T-cell (primary cell): ENCODE measurements at places on chromosomes 4 and X.
A peak's percentile ranks its signal among the peaks of the same experiment; 100 is the strongest.

DNA sequence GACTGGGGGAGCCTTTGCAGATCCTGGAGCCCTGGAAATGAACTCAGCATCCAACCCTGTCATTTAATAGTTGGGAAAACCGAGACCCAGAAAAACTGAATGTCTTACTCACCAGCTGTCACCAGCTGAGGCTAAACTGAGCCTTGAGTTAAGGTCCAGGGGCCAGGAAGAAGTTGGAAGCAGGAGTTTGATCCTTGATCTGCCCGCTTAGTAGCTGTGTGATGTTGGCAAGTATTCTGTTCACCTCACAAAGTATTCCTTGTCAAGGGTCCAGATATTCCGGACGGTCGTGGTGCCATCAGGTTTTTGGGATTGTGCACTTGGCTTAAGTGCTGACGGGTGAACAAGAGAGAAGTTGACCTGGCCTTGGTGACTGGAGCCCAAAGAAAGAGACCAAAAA is 30.7 kb upstream of the PROM1 start:
- no peak for DNase-seq

- DNase-seq, result peak; percentile 24
These were observed 580 bp downstream of the NAF1 start for GRCh38 chr4:163166041-163166579.

DNA sequence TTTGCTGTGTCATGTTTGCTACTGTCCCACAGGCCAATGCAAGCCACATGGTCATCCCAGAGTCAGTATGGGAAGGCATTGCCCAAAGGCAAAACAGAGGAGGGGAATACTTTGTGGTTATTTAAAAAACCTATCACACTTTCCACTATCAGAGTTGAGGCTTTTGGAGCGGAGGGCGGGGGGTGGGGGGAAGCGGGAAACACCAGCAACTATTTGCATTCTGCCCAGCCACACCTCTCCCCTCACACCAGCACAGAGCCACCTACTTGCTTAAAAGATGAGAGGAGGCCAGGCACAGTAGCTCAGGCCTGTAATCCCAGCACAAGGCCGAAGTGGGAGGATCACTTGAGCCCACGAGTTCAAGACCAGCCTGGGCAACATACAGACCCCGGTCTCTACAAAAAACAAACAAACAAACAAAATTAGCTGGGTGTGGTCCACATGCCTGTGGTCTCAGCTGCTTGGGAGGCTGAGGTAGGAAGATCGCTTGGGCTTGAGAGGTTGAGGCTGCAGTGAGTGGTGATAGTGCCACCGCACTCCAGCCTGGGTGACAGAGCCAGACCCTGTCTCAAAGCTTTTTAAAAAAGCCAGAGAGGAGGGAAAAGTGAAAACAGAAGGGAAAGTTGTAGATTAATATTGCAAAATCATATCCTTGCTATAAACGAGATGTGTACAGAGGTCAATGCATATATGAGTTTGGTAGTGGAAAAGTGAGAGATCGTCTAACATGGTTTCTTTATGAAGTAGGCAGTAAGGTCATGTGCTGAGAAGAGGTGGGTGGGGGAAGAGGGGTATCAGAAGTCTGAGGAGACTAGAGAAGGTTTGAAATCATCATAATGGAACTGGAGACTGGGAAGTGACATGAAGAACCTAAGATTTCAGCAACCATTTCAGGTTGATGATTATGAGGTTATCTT is 1.9 kb upstream of the CHST7 start:
- DNase-seq, result no peak

DNA sequence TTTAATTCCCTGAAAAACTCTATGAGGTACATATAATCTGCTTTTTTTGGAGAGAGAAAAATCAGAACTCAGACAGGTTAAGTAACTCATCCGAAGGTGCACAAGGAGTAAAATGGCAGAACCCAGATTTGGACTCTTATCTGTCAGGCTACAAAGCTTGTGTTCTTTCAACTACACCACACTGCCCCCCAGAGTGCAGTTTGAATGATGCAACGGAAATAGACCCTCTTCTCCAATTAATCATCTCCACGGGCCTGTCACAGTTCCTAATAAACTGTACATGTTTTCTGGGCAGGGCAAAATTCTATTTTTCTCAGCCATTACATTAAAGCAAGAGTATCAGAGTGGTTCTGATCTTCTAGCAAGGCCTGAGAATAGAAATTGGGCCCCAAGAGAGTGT is 35.3 kb upstream of the DCX start:
- no peak for DNase-seq

GRCh38 chrX:130789793-130790192 is 113.2 kb downstream of the ENOX2 start:
- DNase-seq, result no peak

GRCh38 chr4:17189401-17189720 is 290.9 kb upstream of the LDB2 start:
- no peak for DNase-seq

- no peak for DNase-seq
These were observed 58.9 kb downstream of the PLAC1 start for GRCh38 chrX:134599184-134599914.

DNA sequence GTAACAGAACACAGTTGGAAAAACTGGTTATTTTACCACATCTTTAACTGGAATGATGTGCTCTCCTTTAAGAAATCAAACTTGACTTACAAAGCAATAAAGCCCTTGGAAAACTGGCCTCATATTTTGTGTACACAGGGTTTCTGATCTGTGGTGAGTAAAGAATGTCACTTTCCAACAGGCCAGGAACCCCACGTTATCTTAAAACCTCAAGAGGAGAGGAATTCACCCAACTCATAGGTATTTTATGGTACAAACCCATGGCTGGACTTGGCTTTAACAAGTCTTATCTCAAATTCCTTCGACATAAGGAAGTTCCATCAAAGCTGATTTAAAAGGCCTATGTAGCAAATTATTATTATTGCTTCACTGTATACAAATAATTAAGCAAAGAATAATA is 1735.1 kb downstream of the PCDH7 start:
- no peak for DNase-seq

DNA sequence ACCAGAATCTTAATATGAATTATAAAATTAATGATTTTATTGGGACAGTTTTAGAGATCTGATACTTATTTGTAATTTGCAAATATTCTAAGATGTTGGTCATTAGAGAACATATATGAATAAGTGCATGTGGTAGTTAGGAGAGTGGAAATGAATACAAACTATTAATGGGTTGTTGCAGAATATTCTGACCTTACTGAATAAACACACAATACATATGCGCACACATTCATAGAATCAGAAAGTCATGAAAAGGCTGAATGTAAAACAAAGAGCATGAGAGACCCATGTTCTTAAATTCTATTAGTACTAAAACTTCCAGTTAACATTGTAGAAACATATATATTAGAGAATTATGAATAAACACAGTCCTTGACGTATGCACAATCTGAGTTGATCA is 301.7 kb upstream of the TRAM1L1 start:
- DNase-seq, result no peak

GRCh38 chr4:183249854-183250253 is 70.2 kb downstream of the CLDN22 start:
- DNase-seq, result no peak

DNA sequence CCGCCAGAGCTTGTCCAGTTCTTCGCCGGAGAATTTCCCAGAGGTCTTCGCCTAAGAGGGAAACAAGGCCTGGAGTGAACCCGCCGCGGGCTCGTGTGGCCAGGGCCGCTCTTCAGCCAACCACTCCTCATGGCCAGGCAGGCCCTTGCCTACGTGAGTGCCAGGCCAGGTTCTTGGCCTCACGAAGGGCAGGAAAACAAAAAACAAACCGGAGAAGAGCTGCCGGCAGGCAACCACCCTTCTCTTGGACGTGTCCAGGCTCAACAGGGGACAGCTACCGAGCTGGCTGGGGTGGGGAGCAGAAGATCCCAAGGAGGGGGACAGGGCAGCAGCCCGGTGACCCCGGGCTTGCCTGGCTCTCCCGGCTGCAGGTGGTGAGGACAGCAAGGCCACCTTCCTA is 13.3 kb downstream of the LRPAP1 start:
- DNase-seq, result no peak

- no peak for DNase-seq
These were observed 448 bp downstream of the TLL1 start for GRCh38 chr4:165873298-165874071.

GRCh38 chr4:68691186-68691585 is 20.7 kb upstream of the UGT2B15 start:
- no peak for DNase-seq

- peak; percentile 21 for DNase-seq
These were observed 27.1 kb upstream of the SLC9B1 start for GRCh38 chr4:103046416-103047290.

DNA sequence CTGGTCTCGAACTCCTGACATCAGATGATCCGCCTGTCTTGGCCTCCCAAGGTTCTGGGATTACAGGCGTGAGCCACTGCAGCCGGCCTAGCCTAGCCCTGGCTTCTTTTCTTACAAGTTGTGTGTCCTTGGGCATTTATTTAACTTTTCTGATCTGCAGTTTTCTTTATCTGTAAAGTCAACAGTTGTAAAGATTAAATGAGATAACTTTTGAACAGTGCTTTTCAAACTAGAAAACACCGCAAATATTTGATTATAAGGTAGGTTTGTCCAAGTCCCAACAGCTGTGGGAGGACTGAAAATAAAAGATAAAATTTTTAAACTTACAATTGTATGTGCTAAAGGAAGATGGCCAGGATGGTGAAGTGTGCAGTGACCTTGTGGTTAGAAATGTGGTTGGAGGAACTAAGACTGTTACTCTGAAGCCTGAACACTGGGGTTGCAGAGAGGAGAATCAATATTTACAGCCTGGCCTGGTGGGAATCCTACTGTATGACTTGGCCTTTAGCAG is 44.8 kb downstream of the GSX2 start:
- DNase-seq, result no peak

DNA sequence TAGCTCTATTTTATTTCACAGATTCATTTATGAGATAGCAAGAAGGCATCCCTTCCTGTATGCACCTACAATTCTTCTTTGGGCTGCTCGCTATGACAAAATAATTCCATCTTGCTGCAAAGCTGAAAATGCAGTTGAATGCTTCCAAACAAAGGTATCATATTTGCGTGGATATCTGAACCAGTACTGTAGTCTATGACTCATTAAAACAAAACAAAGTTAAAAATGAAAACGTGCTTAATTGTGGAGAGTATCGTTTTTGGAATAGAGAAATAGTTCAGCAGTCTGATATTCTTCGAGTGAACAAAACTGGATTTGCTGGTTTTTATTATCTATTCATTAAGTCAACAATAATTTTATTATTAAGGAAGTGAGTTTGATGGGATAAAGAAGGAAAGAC is 6.3 kb downstream of the AFP start:
- no peak for DNase-seq

DNA sequence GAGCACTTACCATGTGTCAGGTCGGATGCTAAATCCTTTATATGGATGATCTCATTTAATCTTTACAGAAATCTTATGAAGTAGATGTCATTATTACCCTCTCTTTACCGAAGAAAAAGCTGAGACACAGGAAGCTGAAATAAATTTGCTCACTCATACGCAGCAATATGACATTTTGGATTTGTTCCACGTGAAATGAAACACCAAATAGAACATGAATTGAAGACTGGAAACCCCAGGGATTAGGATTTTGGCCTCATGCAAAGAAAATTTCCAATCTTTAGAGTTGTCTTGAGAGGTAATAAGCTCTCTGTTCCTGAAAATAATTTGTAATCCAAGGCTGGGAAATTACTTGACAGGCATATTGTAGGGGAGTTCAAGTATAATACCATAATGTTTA is 354.4 kb upstream of the CLNK start:
- DNase-seq, result no peak

DNA sequence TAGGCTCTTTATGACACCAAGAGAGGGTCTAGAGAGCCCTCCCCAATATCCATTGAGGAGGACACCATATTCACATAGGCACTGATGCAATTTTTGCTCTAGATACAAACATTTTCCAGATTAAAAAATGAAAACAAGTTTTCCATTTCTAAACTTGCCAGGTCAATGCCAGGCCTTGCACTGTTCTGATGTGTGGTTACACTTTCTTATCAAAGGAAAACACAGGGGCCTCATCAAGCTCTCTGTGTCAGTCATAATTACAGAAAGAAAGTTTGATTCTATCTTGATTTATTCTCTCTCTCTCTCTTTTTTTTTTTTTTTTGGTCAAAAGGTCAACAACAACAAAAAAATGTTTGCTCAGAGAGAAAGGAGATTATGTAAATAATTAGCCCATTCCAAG is 80.2 kb upstream of the ACSL4 start:
- DNase-seq, result no peak

GRCh38 chr4:14177987-14178386 is 550.5 kb upstream of the BOD1L1 start:
- no peak for DNase-seq

DNA sequence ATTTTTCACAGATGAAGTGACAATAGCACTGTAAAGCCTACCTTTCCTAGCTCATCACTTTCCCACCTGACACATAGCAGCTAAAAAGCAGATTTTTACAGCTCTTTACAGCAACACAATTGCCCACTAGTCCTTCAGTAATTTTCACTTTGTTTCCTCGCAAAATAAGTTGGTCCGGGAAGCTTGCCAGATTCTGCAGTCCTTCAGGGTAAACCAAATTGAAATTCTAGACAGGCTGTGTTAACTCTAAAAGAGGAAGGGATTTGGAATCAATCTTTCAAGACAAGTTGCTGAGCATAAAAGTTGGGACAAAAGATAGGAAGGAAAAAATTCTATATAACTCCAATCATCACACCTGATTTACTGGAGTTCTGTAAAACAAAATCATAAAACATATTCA is 8.7 kb downstream of the C1QTNF7 start:
- DNase-seq, result no peak

GRCh38 chr4:87872028-87872427 is 39.3 kb downstream of the MEPE start:
- no peak for DNase-seq

DNA sequence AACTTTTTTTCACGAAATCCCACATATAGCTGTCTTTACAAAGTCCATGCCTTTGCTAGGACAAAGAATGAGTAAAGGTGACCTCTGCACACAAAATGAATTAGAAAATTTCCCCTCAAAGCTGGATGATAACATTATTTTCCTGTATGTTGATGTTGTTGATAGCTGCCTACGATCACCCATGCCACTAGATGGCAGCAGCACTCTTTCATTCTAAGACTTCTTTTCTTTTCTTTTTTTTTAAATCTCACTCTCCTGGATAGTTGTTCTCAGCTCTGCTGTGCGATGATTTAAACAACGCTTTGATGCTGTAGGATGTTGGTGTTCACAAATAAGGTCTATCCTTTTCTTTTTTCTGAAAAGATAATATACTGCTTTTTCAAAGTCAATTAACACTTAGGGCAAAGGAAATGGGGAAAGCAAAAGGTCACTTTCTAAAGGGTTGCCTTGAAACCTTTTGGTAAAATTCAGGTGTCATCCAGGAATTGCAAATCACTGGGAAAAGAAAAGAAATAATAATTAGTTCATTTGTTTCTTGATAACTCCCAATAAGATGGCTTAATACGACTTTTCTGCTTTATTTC is 266.8 kb downstream of the C4orf33 start:
- DNase-seq, result peak; percentile 8

DNA sequence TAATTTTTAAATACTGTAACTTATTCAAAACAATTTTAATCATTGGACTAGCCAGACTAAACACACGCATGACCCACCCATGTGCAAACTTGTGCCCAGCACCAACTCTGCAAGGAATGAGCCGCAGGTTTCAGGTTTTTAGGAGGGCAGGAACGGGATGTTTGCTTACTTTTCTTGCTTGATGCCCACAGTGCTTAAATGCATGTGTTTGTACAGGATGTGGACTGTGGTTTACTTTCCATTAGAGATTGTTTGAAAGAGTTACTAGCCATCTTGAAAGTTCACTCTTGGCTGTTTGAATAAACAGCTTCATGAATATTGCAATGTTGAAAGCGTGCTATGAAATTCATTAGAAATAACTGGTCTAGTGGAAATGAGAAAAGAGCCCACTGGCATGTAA is 83.3 kb downstream of the STK32B start:
- DNase-seq, result no peak

GRCh38 chr4:54400188-54400587 is 171.1 kb downstream of the PDGFRA start:
- no peak for DNase-seq
